ENCODE measurements at places on chromosomes 4 and X.
A peak's percentile ranks its signal among the peaks of the same experiment; 100 is the strongest.

GRCh38 chr4:49000806-49001205 is 14.7 kb downstream of the CWH43 start:
- DNase-seq = no peak

DNA sequence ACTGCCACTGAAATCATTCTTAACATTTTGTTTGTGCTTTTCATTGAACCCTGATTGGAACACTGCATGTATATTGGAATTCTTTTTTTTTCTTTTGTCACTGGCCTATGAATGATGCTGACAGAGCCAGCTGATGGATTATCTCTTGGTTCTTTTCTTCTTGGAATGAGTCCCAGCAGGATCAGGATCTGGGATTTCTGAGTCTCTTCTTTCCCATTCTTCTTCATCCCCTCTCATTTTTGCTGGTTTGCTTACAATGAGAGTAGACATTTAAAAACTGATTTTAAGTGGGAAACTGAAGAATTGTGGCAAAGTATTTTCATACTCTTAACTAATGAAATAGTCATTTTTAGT is 9.0 kb downstream of the DCUN1D4 start:
- DNase-seq = no peak

DNA sequence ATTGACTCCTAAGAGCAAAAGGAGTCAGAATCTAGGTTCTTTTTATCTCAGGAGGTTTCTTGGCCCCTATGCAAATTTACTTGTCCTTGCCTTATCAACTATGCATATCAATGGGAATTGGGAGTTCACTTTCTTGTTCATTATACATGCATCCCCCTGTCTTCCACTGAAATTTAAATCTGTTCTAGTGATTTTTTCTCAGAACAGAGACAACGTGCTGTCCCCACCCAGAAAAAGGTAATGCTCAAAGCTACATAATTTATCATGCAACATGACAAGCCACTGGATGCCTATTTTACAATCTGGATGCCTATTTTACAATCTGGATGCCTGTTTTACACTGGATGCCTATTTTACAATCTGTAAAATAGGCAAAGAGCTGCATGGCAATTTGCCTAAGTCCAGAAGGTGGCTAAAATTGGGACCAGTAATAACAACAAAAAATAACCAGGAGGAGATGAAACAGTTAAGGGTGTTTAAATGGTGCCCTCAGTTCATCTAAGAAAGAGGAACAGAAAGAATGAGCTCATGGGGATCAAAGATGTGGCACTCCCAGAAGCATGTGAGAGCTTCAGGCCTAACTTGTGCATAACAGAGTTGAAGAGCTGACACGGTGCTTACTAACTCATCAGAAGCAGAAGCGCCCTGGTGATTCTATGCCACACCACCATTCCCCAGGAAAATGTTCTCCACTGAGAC is 537.8 kb upstream of the BOD1L1 start:
- no peak for DNase-seq

DNA sequence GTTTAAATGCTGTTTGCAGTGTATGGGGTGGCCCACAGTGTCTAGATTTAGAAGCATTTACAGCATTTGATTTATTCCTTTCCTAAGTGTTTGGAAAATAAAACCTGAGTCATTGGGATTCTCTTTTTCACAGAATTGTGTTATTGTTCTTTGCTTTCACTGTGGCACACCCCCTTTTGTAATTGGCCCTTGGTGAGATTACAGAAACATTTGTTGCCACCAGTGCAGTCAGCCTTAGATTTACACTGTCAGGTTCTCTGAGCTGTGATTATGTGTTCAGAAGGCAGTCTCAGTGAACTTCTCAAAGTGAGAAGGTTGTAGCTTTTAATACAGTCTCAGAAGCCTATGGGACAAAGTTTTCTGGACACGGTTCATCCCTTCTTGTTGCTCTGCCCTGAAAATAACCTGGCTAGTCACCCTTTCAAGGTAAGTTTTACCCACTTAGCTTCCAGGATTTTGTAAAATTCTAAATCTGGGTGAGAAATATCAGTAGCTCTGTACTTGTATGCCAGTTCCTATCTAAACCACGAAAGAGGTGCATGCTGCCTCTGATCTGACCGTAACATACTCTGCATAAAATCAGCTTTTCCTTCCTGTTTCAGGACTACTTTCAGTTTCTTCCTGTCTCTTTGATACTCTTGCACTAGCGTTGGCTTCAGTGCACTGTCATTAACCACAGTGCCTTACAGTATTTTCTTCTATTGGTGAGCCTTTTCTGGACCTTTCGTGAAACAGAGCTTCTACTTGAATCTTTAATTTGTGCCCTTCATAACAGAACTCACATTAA is 12.6 kb downstream of the RUFY3 start:
- DNase-seq = peak; percentile 9

DNA sequence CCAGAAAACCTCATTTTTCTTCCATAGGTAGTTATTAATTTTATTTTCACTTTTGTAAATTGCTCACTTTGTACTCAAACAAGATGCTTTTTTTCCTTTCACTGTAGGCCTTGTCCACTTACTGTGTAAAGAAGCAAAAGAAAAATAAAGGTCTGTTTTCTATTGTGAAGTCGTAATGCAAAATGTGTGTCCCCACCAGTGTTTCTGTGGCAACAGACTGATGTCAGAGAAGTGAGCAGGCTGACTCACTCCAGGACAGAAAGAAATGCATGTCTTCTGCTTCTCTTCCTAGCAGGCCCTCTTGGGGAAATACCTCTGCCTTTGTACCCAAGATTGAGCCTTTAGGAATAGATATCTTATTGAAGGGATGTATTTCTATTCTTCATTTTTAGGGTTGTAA is 30.3 kb downstream of the INPP4B start:
- no peak for DNase-seq

DNA sequence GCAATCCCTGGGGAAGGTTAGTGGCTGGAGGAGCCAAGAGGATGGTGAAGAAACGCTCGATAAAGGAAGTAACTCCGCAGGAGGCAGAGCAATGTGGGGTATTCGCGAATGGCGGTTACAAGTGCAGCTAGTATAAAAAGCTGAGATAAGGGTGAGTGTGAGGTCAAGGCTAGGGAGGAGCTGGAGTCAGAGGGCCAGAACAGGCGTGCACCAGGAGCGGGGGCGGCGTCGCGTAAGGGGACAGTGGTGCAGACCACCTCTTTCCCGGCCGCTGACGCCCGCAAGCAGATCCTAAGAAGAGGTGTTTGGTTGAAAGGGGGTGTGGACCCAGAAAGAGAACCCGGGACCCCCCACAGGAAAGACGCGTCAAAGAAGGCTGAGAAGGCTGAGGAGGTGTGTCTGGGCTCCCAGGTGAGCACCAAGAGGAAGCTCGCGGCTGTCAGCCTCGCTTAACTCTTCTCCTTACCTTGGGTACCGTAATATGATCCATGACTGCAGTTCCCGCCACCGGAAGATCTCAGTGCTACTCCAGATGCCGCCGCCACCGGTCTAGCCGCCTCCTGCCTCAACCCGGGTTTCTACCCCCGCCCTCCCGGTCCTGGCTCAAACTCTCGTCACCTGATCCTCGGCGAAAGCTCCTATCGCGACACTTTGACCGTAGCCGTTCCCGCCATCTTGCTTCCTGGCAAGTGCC is at the start of gene MTMR8:
TSS of gene MTMR8 (minus strand) at position 579 of the 694 bp plus-strand sequence. CDS start at position 490, 89 bp downstream.
- peak; percentile 62 for DNase-seq

DNA sequence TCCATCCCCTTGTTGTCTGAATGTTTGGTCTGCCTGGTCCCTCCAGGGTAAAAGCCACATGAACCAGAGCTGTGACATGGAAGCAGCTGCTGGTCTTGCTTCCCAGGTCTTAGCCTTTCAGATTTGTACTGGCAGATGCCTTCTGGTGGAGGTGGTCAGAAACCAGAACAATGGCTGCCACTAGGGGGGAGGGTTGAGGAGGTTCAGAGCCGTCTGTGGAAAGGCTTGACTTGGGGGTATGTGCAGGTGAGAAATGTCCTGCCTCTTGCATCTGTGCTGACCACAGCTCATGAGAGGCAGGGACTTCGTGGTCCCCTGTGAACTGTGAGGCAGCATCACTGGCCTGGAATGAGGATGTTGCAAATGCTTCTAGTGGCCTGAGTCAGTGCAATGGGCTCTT is 144.2 kb upstream of the WDR1 start:
- no peak for DNase-seq

DNA sequence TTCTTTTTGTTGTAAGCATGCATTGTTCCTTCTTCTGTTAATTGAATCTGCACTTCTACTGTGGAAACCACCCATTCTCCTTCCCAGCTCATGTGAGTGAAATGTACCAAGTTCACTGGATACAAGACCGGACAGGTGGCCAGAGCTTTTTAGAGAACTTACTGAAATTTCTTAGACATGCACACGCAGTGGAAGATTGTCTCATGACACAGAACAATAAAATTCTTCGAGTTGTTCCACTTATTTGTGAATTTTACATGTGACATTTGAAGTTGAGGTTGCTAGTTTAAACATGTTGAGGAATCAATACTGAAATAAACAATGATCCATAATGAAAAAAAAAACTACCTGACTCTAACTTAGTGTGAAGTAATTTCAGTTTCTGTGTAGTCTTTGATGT is 568.0 kb downstream of the TECRL start:
- DNase-seq = no peak

DNA sequence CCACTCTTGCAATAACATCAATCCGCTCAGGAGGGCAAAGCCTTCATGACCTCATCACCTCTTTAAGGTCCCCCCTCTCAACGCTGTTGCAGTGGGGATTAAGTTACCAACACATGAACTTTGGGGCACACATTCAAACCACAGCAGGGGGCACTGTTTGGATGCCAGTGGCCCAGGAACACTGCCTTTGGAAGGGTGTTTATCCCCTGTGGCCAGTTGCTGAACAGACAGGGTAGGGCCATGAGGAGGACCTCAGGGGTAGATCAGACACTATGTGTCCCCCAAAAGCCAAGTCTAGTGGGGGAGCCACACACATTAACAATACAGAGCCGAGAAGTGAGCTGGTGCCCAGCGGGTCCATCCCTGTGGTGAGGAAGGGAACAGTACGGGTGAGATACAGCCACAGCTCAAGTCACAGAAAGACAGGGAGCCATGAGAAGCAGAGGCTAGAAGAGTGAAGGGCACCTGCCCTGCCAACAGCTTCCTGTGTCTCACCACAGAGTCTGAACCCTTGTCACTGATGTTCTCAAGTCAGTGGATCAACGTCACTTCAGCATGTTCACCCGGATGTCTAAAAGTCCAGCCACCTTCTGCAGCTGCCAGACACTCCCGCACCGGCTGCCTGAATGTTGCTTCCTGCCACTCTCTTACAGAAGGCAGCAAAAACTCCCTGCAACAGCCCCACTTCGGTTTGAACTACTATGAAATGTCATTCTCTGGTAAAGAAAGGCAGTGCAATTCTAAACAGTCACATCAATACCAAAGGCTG is 19.9 kb upstream of the MXD4 start:
- DNase-seq = no peak

DNA sequence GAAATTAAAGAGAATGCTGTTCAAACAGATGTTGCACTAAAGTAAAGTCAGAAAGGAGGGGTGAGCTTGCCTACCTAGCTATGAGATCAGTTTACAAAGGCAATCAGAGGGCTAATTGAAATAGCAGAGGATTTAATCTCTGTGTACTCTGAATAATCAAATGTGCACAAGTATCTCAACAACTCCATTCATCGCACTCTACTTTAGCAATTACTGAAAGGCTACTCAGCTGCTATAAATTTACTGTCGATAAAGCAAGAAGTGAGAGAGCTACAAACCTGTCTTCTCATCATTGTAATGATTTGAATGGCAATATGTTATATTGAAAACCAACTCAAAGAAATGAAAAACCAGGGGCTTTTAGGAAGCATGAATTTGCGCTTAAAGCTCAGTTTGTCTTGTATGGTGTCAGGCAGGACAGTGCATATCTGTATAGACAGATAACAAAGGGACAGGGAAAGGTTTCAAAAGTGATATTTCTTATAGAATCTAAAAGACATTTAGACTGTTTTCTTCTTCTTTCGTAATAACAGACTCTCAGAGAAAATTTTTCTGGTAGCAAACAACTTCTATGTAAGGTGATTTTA is 34.8 kb downstream of the GC start:
- no peak for DNase-seq

- DNase-seq = peak; percentile 25
Observed at GRCh38 chr4:138182838-138183426, 59.2 kb downstream of the SLC7A11 start.

GRCh38 chr4:138598226-138598625 is 356.1 kb upstream of the SLC7A11 start:
- DNase-seq = no peak

DNA sequence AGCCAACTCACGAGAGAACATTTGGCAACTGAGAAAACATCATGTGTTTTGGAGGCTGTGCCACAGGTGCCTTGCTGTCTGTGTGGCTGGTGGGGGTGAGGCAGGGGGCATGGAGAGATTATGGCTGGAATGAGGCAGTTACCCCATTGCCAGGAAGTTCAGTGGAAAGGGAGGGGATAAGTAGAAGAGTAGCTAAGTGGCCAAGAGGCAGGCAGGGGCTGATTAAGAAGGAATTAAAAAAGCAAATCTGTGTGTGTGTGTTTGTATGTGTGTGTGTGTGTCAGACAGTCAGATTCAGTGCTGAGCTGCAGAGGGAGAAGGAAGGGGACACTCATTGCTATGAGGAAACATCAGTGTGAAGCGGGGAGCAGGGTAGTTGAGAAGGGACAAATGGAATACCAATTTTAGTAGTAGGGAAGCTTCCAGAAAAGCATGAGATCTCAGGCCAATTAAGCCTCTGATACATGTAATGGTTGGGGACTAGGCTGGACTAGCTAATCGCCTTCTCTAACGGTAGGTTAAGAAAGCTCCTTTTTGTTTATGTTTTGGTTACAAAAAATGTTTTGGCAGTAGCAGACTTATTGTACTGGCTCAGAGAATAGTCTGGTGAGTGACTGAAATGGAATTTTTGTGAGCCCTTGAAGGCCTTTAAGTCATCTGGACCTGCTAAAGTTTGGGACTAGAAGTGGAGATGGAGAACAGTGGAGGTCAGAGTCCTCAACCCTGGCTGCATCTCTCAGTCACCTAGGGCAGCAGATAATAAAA is 18.5 kb downstream of the TMEM164 start:
- DNase-seq = no peak

DNA sequence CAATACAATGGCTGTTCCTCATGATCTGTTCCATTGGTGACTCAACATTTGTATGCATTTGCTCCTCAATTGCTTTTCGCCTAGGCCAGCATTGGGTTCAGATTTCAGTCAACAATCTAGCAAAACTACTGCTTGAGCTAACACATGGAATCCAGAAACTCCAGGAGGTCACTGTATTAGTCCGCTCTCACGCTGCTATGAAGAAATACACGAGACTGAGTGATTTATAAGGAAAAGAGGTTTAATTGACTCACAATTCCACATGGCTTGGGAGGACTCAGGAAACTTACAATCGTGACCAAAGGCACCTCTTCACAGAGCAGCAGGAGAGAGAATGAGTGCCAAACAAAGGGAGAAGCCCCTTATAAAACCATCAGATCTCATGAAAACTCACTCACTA is 67.1 kb downstream of the RXFP1 start:
- no peak for DNase-seq

- DNase-seq = no peak
Observed at GRCh38 chr4:3714642-3715001, 51.6 kb upstream of the ADRA2C start.

GRCh38 chr4:4868758-4869723 is 9.6 kb downstream of the MSX1 start:
- DNase-seq = no peak

DNA sequence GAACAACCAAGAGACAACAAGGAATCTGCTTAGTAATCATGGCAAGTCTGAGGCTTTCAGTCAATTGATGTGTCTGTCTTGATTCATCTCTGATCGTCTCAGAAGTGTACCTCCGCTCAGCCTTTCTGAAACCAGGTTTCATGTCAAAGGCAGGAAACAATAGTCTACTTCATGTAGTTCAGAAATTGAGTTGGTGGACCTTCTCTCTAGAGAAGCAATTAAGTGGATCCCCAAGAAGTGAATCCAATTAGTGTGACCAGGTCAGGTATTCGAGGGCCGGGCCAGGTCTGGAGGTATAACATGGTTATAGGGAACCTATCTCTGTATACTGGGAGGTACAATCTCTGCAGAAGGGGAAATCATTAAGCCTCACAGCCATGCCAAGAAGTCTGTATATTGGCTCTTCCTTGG is 32.0 kb downstream of the DAPP1 start:
- no peak for DNase-seq
